Fibroblast of the aortic adventitia (primary cell): ENCODE measurements at places on chromosomes 6 and 20.

- peak; percentile 9 for DNase-seq
Measured at GRCh38 chr6:140253096-140253495, 878.6 kb upstream of the CITED2 start.

DNA sequence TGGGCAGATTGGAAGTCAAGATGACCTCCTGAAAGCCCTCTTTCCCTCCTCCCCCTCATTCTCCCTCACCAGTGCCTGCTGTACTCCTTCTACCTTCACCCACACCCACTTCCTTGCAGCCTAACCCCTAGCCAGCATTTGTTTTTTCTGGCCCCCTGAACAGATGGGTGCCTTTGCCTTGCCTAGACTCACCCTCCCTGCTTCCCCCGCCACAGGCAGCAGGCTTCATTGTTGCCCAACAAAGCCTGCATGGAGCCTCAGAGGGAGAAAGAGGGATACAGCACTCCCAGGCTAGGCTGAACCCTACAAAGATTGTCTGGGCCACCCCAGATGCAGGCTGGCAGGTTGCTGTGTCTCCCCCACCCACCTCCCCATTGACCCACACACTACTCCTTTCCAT lies 2.7 kb downstream of the MOCS1 start:
- no peak for DNase-seq

GRCh38 chr20:62972845-62973745 lies 20.6 kb downstream of the SLC17A9 start:
- DNase-seq, result no peak

DNA sequence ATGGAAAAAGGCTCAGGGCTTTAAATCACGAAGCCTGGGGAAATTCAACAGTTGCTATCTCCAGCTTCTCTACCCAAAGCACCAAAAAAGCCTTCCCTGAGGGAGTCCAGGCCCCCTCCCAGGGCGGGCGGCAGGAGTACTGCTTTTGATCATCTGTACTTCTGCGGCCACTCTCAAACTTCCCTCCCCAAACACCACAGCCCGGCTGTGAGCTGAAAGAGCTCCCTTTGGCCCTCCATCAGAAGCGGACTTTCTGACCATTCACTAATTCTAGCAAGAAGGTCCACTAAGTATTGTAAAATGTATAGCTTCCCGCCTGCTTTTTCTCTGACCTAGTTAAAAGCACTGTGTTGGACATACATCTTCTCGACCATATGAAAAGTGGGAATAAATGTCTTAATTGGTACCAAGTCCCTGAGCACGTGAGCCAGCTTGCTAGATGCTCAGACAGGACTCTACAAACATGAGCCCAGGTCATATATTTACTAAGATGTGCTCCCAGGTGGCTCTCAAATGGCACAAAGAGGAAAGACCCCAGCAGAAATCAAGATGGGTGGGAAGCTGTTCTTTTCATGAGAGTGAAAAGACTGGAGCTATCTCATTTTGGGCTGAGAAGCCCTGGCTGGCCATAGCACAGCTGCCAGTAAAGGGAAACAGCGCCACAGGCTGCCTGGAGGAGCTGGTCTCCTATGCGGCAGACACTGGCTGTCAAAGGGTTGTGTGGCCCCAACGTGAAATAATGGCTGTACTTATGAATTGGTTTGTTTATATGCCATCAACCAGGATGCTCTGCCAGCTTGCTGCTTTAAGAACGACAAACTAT lies 58.6 kb downstream of the GFOD1 start:
- DNase-seq, result no peak

DNA sequence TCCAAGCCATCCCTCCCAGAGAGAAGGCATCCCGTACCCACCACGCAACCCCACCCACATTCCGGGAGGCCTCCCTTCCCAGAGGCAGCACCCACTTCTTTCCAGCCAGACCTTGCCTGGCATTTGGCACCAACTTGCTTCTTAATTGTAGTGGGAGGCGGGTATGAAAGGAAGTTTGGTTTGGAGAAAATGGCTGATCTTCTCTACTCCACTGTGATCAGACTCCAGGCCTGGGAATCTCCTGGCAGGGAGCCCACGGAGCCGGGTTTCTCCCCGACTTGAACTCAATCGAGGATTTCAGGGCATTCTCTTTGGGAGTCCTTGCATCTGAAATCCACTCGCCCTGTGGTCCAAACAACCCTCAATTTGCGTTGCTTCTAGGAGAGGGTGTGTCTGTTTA lies 107.1 kb downstream of the ZDHHC14 start:
- DNase-seq, result no peak

GRCh38 chr6:43695215-43695966 lies 7.8 kb upstream of the MRPS18A start:
- DNase-seq, result no peak

GRCh38 chr20:11034025-11034424 lies 360.2 kb upstream of the JAG1 start:
- no peak for DNase-seq

DNA sequence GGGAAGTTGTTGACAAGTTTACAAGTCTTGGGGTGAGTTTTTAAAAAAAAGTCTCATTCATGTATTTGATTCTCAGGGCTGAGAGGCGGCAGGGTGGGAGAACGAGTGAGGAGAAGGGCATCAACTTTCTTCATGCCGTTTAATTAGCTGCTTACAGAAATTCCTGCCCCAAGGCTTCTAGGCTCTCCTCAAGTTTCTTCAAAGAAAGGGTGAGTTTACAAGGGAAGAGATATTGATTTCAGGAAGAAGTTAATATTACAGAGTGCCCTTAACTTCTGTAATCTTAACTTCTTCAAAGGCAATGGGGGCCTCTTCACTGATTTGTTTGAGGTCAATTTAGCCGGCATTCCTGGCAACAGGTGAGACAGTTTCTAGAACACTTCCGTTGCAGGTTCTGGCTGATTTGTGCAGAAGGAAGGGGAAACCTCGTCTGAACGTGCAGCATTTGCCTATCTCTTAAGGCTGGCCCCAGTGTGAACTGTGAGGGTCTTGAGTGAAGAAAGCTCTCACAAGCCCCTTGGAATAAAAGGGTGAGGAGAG lies 3.4 kb upstream of the COL12A1 start:
- DNase-seq, result no peak

GRCh38 chr6:81612136-81612535 lies 140.3 kb downstream of the TENT5A start:
- DNase-seq, result no peak

DNA sequence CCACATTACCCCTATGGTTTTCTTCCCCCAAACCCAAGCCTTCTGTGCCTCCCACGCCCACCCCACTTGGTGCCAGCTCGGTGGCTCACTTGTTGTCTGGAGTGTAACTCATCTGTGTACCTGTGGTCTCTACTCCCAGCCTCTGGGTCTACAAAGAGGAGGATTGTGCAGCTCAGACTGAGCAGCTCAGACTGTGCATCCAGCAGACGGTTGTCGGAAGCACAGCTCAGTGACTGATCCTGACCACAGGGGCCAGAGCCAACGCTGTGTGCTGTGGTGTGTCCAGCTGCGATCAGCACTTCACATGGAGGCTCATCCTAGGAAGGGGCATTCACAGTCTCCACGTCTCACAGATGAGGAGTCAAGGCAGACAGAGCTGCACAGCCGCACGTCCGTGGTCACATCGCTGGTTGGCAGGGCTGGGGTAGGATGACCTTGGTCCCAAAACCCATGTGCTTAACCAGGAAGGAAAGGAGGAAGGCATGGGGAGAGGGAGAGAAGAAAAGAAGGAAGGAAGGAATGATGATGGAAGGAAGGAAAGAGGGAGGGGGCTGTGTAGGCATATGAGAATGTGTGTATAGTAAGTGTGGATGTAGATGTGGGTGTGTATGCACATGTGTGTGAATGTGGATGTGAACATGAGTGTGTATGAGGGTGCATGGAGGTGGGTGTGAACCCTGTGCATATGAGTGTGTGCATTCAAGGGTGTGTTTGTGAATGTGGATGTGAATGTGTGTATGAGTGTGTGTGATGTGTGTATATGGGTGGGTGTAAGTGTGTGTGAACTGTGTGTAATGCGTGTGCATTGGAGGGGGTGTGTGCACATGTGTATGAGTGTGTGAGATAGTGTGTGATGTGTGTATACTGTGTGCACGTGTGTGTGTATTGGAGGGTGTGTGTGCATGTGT lies 28.2 kb upstream of the STX16 start:
- no peak for DNase-seq

GRCh38 chr20:35232575-35232974 lies 6.1 kb downstream of the MMP24 start:
- DNase-seq, result peak; percentile 67

DNA sequence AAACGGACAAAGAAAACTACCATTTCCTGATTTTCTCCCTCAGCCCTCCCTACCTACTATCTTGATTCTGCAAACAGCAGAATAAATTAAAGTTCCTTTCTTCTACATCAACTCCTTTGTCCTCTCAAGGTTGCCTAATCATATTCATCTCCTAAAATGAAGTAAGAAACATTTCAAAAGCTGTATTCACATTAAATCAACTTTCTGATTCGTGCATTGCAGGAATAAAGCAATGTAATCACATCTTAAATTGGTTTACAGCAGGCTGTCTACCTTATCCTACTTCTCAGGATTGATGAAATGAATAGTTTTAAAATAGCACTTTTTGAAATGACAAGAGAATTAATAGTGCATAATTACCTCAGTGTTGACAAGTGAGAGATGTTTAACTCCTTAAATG lies 25.1 kb downstream of the PRKN start:
- no peak for DNase-seq

DNA sequence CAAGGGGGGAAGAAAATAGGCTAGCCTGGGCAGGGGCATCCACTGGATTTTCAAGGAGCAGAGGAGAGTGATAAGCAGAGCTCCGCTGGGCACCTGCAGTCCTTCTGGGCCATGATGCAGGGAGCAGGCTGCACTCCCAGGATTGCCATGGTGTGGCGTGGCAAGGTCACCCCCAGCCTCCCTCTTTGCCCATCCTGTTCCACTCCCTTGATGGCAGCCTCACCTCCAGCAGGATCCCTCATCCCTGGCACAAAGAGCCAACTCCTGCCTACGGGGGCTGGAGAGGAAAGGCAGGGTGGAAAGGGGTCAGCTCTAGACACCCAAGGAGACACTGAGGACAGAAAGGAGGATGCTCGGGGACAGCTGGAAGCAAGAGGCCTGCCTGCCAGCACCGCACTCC lies 22.4 kb upstream of the MYMX start:
- no peak for DNase-seq

GRCh38 chr20:723756-724155 lies 44.5 kb downstream of the SLC52A3 start:
- no peak for DNase-seq

GRCh38 chr6:24492475-24492874 lies 2.3 kb upstream of the ALDH5A1 start:
- no peak for DNase-seq

DNA sequence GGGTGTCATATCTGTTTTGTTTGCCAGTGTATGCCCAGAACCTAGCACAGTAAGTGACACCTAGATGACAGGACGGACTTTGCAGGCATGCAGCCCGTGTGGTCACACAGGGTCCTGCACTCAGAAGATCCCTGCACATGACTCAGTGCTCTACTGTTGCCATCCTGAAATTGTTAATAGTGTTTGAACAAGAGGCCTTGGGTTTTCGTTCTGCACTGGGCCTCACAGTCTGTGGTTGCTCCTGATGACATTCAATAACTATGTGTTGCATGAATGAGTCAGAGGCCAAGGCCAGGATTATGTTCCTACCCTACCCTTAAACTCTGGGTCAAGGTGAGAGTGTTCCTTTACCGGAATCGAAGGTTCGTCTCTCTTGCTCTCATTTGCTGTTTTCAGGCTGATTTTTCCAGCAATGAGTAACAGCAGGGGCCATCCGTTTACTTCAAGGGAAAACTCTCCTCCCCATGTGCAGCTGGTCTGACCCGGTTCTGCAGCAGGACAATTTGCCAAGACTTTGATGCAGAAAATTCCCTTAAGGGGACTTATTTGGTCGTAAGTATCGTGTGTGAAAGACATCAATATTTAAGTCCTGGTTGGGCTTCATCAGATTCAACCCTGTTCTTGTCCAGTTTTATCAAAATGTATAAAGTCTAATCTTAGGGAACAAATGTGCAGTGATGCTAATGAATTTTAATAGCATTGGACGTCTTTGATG lies 13.0 kb upstream of the PFDN4 start:
- no peak for DNase-seq

- peak; percentile 45 for DNase-seq
Measured at GRCh38 chr6:85580878-85581267, 12.8 kb downstream of the SNX14 start.

DNA sequence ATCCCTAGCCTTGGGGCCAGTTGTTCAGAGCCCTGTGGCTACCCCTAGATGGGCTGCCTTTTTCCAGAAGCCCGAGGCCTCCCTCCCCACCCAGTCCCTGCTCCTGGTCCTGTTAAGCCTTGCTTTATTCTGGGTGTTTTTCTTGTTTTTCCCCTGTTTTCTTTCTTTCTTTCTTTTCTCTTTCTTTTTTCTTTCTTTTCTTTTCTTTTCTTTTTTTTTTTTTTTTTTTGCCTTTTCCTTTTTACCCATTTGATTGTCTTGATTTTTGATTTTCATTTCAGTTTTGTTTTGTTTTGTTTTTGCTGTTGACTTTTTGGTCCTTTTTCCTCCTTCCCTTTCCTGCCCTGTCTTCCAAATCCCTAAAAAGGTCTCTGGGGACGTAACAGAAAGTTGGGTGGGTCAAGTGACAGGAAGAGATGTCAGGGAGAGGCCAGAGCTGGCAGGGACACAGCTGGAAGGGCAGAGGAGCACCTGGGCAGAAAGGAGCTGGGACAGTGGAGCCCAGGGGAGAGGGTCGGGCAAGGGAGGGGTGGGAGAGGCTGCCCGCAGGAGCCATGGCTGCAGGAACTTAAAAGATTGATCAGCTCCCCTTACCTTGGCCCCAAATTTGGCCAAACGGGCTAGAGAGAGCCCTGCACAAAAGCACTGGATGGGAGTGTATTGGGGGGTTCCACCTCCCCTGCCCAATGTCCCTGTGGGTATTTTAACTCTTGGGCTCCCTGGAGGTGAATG lies 27.6 kb downstream of the MYH7B start:
- DNase-seq, result no peak

DNA sequence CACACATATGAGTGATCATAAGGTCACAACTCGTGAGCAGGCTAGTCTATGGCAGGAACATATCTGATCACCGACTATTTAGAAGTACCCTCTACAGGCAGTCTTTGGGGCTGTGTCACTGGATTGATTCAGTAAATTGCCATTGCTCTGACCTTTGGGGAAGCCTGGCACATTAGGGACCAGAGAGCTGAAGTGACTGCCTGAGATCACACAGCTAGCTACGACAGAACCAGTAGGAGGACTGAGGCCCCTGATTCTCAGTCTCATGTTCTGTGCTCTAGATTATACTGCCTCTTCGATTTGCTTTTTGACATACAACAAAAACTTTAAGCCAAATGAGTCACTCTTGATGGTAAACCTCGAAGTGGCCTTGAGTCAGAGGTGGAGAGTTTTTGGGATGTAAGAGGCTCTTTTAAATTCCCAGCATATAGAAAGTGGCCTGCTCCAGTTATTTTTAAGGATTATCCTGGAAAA lies 247.5 kb upstream of the SUPT3H start:
- peak; percentile 80 for DNase-seq
